ENCODE measurements at places on chromosomes 5 and 9. TPM values are rescaled to one million over a fixed set of nuclear protein-coding genes. Genes with fewer than 3 reads are reported as not detected.

Gene DMRT3
- not detected for total RNA-seq

Gene GHR
- total RNA-seq: not detected

Gene FOXE1
- 0.08 TPM for total RNA-seq

Gene MELK
- total RNA-seq: not detected

Gene C5orf63
- total RNA-seq: 4.8 TPM

Gene POLR3G
- 0.69 TPM for total RNA-seq

Gene FYB1
- 257 TPM for total RNA-seq

Gene SLC35D2
- total RNA-seq: 20.5 TPM

Gene ZNF462
- not detected for total RNA-seq

Gene OLFML2A
- not detected for total RNA-seq

Gene SPATA31A5
- not detected for total RNA-seq

Gene ITK
- total RNA-seq: 222 TPM

Gene C9
- not detected for total RNA-seq

Gene PLAC8L1
- not detected for total RNA-seq

Gene ANKRD18B
- total RNA-seq: not detected

Gene JMY
- total RNA-seq: 104 TPM

Gene FGF18
- total RNA-seq: 0.83 TPM

Gene QRFP
- total RNA-seq: not detected

Gene OTP
- total RNA-seq: not detected

Gene FOXD1
- total RNA-seq: not detected

Gene ACTBL2
- total RNA-seq: not detected

Gene FST
- total RNA-seq: not detected

Gene WDR70
- total RNA-seq: 20.1 TPM

Gene SLCO6A1
- total RNA-seq: not detected

Gene BAAT
- total RNA-seq: not detected

Gene LCN6
- not detected for total RNA-seq
